ENCODE measurements at places on chromosomes 16 and 17.

- DNase-seq, result no peak
Observed at GRCh38 chr17:75724016-75725003, 3.1 kb downstream of the ITGB4 start.

DNA sequence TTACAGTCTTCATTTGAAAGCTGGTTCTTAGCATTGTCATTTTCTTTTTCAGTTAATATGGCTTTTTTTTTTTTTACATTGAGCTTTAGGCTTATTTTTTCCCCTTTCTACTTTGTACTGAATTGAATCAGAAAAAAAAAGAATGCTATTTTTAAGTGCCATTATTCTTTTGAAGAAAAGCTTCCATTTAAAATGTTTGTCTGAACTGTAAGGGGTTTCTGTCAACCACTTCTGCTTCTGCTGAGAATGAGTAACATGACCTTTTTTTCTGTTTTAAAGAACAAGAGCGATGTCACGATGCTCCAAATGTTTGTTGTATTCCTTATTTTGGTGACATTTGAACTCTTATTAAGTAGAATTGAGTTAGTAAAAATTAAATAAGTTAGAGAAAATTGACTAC lies 50.0 kb downstream of the MRTFB start:
- DNase-seq, result no peak

DNA sequence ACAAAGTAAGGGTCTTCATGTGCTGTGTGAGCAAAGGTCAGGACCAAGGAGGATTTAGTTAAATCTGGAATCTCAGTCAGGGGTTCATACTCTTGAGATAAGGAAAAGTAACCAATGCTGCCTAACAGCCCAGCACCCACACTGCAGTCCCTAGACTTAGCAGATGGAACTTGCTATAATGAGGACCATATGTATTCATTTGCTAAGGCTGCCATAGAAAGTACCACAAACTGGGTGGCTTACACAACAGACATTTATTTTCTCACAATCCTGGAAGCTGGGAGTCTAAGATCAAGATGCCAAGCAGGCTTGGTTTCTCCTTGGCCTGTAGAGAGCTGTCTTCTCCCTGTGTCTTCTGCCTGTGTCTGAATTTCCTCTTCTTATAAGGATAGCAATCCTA lies 20.8 kb downstream of the ZP2 start:
- no peak for DNase-seq

DNA sequence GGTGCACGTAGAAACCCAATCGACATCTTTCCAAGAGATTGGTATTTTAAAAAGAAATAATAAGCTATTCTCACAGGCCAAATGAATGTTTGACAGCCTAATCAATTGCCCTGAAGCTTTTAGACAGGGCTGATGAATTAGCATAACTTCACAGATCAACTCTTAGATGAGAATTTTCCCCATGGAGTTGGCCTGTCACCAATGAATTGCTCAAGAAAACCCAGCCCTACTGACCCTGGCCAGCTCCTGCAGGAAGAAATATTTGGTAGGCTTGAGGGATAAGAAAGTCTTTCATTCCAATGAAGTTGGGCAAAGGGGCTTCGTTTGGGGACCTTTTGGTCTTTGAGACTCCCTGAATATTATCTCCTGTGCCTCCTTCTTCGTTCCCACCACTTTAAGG lies 23.4 kb upstream of the SEC14L1 start:
- no peak for DNase-seq

DNA sequence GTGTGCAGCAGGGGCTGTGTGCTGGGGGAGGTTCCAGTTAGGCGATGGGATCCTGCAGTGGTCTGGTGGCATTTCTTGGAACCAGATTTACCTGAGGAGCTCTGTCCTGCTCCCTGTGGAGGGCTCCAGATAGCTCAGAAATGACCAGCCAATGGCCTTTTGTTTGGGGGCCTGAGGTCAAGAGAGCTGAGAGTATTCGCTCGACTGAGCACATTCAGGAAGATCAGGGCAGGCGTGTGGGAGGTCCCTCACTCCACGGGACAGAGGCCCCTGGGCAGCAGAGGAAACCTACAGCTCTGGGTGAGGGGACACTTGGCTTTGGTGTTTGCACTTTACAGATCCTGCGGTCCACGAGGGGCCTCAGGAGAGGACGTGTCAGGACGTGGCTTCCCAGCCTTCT lies 18.2 kb downstream of the DEF8 start:
- DNase-seq, result no peak

All from NCI-H1092 treated with DMSO at 0.1 percent for 48 hours (cell line).